Activated CD4-positive, alpha-beta T cell treated with anti-CD3 and anti-CD28 coated beads, Interleukin-2, amount 50 U/mL, for 24 hours (primary cell): ENCODE measurements at places on chromosomes 2 and 18.

DNA sequence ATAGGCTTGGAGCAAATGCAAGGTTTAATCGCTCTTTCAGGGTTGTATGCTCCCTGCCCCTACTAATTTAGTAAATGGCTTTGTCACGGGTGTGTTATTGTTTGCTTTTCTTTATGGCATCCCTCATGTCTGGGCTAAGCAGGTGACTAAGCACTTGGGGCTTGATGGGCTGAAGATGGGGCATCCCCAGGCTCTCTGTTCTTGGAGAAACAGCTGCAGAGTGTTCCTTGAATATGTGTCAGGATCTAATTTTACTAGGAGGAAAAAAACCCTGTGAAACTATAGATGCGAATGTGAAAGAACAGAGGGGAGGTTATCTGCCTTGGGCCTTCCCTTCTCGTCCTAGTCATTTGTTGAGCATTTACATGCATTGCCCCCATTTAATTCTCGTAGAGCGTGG, 94.7 kb upstream of the TAF1B start:
- DNase-seq = no peak

DNA sequence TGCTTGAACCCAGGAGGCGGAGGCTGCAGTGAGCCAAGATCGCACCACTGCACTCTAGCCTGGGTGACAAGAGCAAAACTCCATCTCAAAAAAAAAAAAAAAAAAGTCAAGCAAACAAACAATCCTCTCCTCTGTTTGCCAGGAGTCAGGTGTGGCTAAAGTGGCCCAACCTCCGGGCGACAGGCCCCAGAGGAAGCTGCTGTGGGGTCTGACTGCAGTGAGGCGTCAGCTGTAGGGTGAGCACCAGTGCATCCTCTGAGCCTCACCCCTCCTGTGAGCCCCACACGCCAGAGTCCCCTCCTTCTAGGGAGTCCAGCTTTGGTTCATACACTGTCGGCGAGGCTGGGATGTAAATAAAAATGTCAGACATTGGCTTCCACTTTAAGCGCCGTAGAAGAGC, 76.5 kb upstream of the HS6ST1 start:
- DNase-seq = no peak

- DNase-seq = no peak
Measured at GRCh38 chr2:153004627-153005026, 286.2 kb downstream of the ARL6IP6 start.

- DNase-seq = no peak
Measured at GRCh38 chr2:63962186-63962585, 57.0 kb downstream of the VPS54 start.

- DNase-seq = no peak
Measured at GRCh38 chr2:72533765-72534164, 292.1 kb downstream of the EXOC6B start.

- DNase-seq = no peak
Measured at GRCh38 chr2:133581010-133581760, 12.9 kb upstream of the NCKAP5 start.

DNA sequence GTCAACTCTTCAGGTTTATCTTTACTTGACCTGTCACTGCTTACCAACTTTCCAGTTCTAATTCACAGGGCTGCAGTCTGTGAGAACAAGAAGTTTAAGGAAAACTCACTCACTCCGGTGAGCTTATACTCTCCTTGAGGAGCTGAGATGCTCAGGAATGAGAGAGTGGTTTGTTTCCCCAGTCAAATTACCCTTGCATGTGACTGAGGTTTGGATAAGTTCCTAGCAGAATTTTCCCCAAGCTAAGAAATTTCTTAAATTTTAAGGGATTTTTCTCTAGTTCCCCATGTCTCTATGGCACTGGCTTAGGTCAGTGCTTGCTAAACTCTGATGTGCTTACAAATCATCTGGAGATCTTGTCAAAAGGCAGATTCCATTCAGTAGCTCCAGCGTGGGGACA, 12.8 kb upstream of the CCDC85A start:
- DNase-seq = no peak

GRCh38 chr2:37753758-37754157, 82.3 kb upstream of the CDC42EP3 start:
- DNase-seq = no peak

GRCh38 chr2:188204824-188205223, 86.8 kb upstream of the GULP1 start:
- DNase-seq = no peak

DNA sequence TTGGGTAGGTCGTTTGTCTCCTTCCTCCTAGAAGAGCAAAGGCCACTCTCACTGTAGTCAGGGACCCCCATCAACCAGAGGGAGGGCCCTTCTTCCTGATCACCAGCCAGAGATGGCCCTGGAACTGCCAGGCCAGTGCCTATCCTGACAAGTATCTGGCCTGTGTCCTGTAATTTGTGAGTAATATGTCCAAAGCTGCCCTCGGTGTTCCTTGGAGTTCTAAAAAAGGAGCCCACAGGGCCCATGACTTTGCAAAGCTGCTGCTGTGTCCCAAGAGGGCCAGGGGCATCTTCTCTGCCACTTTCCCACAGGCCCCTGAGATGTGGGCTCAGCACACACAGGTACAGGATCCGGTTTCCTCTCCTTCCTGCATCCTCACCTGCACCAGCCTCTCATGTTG, 212.4 kb downstream of the SEPTIN10 start:
- DNase-seq = no peak

- no peak for DNase-seq
Measured at GRCh38 chr2:111663471-111664274, 220.3 kb downstream of the ANAPC1 start.

GRCh38 chr2:173862612-173863217, 102.5 kb downstream of the SP3 start:
- no peak for DNase-seq

- no peak for DNase-seq
Measured at GRCh38 chr2:234414596-234414995, 82.3 kb downstream of the ARL4C start.
